Right atrium auricular region (tissue), 2 donors: ENCODE measurements at places on chromosomes 4 and X. TPM values are rescaled to one million over a fixed set of nuclear protein-coding genes. Genes with fewer than 3 reads are reported as not detected.

DNA sequence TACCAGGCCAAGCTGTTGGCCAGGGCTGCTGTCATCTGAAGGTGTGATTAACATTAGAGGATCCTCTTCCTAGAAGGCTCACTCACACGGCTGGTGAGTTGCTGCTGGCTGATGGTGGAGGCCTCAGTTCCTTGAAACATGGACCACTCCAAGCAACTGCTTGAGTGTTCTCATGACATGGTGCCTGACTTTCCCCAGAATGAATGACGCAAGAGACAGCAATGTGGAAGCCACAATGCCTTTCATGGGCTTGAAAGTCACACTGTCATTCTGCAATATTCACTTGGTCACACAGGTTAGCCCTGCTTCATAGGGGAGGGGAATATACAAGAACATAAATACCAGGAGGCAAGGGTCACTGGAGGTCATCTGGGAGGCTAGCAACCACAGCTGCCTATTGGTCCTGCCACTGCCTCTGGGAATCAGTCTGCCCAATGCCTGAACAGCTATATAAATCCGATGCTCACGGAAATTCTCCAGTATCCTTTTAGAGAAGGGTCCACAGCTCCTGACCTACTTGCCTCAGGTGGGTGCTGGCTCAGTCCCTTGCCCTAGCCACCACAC, 97.1 kb upstream of the MAML3 start:
- no peak for DNase-seq

GABRQ gene
- total RNA-seq: 0.04 TPM

GRCh38 chr4:2413821-2414610, 4.4 kb downstream of the ZFYVE28 start:
- no peak for DNase-seq

DNA sequence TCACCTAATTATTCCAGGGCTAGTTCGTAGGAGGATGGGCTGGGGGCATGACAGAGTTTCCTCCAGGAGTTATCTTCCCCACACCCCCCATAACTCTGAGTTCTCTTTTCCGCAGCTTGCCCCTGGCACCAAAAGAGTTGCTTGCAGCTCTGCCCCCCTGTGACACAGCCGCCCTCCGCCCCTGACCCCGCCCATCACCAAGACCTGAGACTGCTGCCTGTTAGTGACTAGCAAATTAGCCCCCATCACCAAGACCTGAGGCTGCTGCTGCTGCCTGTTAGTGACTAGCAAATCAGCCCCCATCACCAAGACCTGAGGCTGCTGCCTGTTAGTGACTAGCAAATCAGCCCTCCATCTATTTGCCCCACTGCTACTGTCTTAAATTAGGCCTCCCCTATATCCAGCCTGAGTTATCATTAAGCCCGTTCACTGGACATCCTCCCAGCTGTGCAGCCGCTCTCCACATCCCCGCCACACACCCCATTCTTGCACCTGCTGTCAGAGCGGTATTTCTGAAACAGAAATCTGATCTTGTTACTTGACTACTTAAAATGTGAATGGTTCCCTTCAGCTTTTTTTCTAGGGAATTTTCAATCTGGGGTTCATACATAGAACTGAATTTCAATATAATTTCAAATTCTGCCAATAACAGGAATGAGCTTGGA, 1.5 kb upstream of the PAPSS1 start:
- no peak for DNase-seq

EDNRA gene
- total RNA-seq: 72.7 TPM

DNA sequence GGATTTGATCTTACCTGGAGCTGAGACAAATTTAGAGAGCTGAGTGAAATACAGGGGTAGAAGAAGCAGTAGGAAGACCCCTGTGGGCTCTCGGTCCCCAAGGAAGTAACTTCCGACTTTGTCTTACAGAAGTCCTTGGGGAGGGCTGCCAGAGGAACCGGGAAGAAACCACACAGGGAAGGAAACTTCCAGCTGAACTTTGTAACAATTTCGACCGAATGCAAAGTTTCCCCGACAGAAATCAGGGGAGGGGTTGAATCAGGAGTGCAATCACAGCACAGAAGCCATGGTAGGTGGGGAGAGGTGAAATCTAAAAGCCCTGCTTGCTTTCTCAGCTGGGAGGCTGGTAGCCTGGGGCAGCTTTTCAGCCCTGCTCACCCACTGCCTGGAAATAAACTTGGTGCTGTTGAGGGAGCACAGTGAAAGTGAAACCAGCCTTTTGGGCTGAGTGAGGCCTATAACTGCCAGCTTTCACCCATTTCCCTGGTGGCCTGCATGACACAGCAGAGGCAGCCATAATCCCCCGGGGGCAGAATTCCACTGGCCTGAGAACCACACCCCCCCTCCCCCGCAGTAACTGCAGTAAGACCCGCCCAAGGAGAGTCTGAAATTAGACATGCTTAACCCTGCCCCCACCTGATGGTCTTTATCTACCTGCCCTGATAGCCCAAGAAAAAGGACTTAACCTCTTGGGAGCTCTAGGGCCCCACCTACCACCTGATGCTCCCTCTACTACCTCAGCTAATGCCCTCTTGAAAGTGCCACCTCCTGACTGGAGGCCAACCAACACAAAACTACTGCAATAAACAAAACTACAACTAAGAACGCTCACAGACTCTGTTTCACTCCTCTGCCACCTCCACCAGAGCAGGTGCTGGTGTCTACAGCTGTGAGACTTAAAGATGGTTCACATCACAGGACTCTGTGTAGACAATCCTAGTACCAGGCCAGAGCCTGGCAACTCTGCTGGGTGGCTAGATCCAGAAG, 248.2 kb downstream of the PARM1 start:
- no peak for DNase-seq

- no peak for DNase-seq
Observed at GRCh38 chr4:53818104-53818503, 226.8 kb upstream of the LNX1 start.

CT55 gene
- not detected for total RNA-seq

THAP9 gene
- total RNA-seq: 3.0 TPM

DNA sequence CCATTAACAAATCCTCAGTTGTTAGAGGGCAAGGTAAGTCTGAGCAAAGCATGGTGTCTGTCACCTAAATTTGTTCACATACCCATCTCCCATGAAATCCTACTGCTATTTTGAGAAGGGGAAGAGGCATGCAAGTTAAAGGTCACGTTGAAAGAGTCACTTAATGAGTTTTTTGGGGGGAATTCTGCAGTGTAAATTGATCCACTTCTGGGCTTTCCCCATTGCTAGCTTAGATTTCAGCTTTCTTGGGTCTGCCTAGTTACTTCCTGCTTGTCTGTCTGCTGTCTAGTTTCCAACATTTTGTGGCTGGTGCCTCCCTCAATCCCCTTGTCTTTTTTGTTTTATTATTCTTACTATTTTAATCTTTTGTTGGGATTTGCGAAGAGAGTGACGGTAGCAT, 32.0 kb downstream of the CEP135 start:
- no peak for DNase-seq

DNA sequence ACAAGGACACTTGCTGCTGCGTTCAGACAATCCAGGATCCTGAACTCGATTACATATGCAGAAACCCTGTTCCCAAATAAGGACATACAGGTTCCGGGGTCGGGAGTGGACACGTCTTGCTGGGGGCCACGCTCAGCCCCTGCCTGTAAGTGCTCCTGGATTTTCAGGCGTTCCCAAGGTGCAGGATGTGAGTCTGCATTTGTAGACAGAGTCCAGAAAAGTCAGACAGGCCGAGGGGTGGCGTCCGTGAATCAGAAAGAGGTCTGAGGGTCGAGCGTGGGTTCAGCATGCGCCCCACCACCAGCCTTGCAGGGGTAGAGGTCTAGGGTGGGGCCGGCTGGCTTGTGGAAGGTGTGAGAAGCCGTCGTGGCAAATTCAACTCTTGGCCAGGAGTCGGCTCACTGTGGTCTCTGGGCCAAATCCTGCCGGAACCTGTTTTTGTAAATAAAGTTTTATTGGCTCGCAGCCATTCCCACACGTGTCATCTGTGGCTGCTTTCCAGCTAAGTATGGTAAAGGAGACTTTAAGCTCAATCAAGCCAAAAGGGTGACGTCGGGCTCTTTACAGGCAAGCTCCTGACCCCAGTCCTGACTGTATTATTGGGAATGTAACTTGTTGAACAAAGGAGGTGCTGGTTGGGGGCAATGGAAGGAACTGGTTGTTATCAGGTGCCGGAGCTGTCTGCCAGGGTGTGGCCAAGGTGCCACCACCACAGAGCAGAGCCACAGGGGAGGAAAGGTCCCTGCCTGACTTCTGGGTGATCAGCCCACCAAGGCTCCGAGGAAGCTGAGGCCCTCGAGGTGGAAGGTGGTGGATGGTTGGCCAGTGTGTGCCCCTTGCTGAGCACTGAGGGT, 7.4 kb downstream of the DOK7 start:
- DNase-seq: no peak

- no peak for DNase-seq
Observed at GRCh38 chrX:65136424-65136823, 160.2 kb upstream of the ZC4H2 start.

TCP11X2 gene
- not detected for total RNA-seq

- DNase-seq: no peak
Observed at GRCh38 chr4:67446811-67447210, 98.5 kb downstream of the CENPC start.

GRCh38 chrX:29071525-29072320, 484.5 kb downstream of the IL1RAPL1 start:
- no peak for DNase-seq

FGG gene
- not detected for total RNA-seq

NALF2 gene
- total RNA-seq: 35.5 TPM

- no peak for DNase-seq
Observed at GRCh38 chr4:168241953-168242352, 76.6 kb downstream of the DDX60 start.

DNA sequence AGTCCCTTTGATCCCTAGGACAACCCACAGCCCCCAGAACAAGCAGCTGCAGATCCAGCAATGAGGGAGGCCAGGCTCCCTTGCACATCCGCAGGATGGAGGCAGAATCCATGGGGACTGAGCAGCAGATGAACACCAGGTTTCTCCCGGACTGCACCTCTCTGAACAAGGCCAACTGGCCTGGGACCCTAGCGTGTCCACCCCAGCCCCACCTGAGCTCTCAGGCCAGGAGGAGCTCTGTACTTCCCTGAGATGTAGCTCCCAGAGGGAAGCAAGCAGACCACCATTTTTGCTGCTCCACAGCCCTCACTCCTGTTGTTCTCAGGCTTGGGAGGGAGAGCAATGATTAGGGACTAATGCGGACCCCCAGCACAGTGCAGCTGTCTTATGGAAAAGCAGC, 1195.8 kb downstream of the PCDH18 start:
- DNase-seq: no peak

DNA sequence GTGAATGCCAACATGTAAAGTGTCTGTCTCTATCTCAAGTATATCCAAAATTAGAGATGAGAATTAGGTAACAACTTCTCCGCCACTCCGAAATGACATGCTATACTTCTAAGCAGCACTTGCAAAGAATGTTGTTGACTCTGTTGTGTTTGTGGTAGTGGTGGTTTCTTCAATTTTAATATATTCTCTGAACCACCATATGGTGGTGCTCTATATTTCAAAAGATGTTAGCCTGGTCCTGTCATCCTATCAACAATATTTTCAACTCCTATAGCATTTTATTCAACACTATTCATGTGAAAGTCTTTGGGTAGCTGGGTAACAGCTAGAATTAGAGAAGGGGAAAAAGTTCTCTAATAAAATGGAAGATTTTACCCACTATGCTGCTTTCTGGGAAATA, 1622.8 kb upstream of the IGFBP7 start:
- no peak for DNase-seq

- DNase-seq: no peak
Observed at GRCh38 chr4:122458625-122459024, 2.1 kb upstream of the IL2 start.

GRCh38 chr4:42172128-42172790, 19.8 kb upstream of the BEND4 start:
- DNase-seq: no peak

GRCh38 chr4:675980-676870, 1.9 kb downstream of the MYL5 start:
- DNase-seq: no peak

- no peak for DNase-seq
Observed at GRCh38 chrX:111167334-111167733, 71.3 kb downstream of the PAK3 start.

GRCh38 chr4:47413521-47413920, 50.0 kb downstream of the COMMD8 start:
- DNase-seq: no peak

FAM9C gene
- not detected for total RNA-seq

PPBP gene
- total RNA-seq: not detected

CCKAR gene
- not detected for total RNA-seq

GRCh38 chr4:40856840-40857362, 107.1 kb downstream of the NSUN7 start:
- peak; percentile 60 for DNase-seq

GRCh38 chrX:114332766-114333165, 251.1 kb upstream of the HTR2C start:
- DNase-seq: no peak

GRCh38 chrX:15321447-15321846, 6.0 kb upstream of the ASB11 start:
- no peak for DNase-seq

DNA sequence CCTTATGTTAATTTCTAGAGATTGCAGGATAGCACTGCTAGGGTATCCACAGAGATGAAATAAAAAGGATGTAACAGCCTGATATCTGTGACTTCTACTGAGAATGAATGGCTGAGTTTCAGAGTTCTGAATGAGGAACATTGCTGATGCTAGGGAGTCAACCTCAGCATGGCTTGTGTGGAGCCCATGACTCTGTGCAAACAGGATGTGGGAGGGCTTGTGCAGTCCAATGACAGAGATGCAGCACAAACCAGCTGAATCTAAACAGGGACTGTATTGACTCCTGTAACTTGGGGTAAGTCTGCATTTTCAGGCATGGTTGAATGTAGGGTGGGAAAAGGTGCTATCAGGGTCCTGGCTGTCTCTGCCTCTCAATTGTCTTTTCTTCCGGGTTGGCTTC, 5.3 kb upstream of the RASL11B start:
- DNase-seq: no peak

SPOCK3 gene
- not detected for total RNA-seq
